Activated CD8-positive, alpha-beta T cell treated with anti-CD3 and anti-CD28 coated beads for 36 hours (primary cell): ENCODE measurements at places on chromosomes 2 and 18.

DNA sequence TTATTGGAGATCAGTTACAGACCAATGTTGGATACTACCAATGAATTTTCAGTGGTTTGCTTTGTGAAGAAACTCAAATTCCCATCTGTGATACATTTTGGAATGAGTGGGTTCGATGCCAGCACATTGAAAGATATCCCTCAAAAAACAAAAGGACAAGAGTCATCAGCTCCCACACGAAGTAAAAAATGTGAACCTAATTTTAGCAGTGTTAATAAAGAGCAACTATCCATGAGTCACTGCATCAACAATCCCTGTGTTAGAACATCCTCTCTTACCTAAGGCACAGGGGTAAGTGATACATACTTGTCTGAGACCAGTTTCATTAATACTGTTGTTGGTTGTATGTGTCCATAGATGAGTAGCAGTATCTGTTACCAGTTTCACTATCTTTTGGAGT, 551.8 kb upstream of the SOX11 start:
- no peak for DNase-seq

DNA sequence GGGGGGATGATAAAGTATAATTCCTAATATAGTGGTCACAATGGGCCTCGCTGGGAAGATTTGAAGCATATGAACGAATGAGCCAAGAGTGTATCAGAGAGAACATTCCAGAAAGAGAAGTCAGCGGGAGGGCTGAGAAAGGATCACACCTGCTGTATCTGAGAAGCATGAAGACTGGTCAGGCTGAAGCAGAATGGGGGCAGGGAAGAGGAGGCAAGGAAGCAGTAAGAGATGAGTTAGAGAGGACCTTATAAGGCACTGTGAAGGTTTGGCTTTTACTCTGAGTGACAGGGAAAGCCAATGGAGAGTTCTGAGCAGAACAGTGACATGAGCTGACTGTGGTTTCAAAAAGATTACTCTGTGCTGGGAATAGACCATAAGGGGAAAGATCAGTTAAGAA, 73.5 kb downstream of the CHN1 start:
- no peak for DNase-seq

DNA sequence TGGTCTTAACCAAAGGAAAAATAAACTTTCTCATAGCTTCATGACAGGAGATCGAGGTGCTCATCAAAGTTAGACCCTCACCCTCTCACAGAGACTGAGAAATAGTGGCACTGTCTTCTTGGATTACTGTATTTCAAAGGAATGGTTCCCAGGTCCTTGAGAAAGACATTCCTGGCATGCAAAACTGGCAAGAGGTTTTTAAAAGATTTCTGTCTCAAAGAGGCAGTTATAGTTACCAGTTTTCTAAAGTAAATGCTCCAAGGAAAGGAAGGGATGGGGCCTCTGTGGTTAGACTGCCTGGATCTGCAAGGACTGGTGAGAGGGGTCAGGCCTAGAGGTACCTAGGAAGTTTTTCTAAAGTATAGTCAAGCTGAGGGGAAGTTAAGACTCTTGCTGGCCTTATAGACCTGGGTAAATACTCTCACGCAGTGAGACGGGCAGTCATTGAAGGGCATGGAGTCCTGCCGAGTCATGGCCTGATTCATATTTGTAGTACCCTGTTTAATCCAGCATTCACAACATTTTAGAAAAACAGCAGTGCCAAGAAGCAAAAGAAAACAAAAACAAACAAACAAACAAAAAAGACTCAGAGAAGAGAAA, 226.1 kb downstream of the DOK6 start:
- no peak for DNase-seq

- no peak for DNase-seq
These were observed 104.5 kb downstream of the ZNF516 start for GRCh38 chr18:76390452-76391035.

DNA sequence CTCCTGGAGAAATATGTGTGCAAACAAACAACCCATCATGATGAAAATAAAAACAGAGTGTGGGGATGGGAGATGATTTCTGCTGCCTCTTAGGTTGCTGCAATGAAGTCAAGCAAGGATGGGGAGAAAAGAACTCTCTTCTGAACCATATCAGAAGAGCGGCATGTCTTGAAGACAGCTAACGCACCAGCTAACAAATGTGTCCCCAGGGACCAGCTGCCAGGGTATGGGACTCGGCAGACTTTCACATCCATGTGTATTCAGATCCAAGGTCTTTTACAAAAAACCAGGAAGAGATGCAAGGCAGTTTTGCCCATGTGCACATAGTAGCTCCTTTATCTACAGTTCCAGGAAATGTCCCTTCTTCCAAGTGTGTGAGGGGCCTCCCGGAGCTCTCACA, 125.4 kb downstream of the CLIP4 start:
- no peak for DNase-seq

- no peak for DNase-seq
These were observed 11.6 kb downstream of the NOSTRIN start for GRCh38 chr2:168814046-168814445.

DNA sequence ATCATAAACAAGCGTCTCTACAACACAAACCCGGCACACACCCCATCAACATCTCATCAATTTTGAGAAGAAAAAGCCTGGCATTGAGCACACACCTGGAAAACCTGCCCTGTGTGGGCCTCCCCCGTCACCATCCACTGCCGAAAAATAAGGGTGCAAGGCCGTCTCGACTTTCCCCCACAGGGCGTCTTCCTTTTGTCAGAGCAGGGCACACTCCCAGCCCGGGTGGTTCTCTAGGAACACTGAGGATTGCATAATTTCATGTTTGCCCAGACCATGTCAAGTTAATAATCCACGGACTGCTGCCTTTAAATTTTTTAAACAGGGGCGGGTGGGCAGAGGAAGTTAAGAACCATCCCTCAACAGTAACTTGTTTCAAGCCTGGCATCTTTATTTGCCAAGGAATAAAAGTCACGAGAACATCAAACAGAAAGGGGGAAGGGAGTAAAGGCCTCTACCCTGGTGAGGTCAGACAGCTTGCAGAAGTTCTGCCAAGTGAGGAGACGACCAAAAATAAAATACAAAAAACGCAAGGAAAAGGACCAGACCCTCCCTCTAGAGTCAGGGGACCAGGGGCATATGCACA, 2.1 kb downstream of the TFCP2L1 start:
- no peak for DNase-seq

GRCh38 chr2:123913143-123913735, 111.8 kb upstream of the CNTNAP5 start:
- DNase-seq = no peak

DNA sequence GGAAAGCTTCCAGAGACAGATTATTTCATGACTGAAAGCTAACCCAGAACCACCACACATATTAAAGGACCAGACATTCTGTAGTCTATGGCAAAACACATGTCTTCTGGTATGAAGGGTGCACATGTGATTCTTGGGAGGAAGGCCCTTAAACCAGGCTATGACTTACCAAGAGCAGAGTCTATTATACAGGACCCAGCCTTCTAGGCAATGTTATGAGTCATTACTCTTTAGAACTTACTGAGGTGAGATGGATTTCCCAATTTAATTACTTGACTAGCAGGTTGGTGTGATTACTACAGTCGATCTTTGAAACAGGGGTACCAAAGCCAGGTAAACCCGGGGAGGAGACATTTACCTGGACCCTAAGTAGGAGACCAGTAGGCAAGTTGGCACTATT, 350.8 kb downstream of the TRIB2 start:
- DNase-seq = no peak

GRCh38 chr2:155633060-155633839, 699.3 kb downstream of the NR4A2 start:
- DNase-seq = no peak

DNA sequence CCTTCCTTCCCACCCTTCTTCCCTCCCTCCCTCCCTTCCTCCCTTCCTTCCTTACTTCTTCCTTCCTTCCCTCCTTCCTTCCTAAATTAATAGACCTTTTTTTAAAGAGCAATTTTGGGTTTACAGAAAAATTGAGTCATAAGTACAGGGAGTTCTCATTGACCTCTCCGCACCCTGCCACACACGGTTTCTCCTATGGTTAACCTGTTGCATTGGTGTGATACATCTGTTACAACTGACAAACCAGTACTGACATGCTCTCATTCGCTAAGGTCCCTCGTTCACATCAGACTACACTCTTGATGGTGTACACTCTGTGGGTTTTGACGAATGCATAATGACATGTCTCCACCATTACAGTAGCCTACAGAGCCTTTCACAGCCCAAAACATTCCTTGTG, 11.6 kb upstream of the SDC1 start:
- DNase-seq = no peak

GRCh38 chr2:54416166-54416813, 39.8 kb upstream of the SPTBN1 start:
- DNase-seq = no peak

DNA sequence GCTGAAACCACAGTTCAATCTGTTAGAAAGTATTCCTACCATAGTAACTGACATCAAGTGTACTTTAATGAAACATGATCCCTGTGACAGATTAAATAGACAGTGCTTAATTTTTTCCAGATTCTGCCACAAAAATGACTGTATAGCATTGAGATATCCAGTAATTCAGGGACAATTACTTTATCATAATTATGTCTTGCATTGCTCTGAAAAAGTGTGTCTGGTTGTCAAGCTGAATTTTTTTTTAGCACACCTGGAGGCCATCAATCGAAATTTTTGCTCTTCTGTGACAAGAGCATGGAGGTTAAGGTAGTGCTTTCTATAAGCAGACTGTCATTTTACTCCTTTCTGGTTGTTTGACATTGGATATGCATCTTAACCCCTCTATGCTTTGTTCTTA, 1083.8 kb upstream of the NRXN1 start:
- no peak for DNase-seq
